ENCODE measurements at places on chromosomes 4 and X.

- DNase-seq, result peak; percentile 55
These were observed 626 bp downstream of the TBC1D1 start for GRCh38 chr4:37891260-37892159.

DNA sequence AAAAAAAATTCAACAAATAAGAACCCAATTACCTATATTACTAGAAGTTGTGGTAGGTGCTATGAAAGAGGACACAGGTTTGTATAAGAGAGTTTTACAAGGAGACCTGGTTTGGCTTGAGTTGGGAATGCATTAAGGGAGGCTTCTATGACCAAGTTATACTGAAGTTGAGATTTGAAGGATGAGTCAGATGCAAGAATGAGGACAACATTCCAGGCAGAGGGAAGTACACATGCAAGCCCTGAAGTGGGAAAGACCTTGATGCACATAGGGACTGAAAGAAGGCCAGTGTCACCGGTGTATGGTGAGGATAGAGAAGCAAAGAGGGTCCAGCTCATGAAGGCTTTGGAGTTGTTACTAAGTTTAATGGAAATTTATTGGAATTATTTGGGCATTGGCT lies 52.2 kb downstream of the ANK2 start:
- DNase-seq, result no peak

- DNase-seq, result no peak
These were observed 68.2 kb upstream of the TAPT1 start for GRCh38 chr4:16294455-16294854.

- DNase-seq, result no peak
These were observed 14.0 kb upstream of the SHROOM4 start for GRCh38 chrX:50827996-50828395.

GRCh38 chr4:26010304-26010703 lies 96.3 kb downstream of the SMIM20 start:
- no peak for DNase-seq

GRCh38 chrX:139647597-139647996 lies 60.4 kb downstream of the MCF2 start:
- no peak for DNase-seq

DNA sequence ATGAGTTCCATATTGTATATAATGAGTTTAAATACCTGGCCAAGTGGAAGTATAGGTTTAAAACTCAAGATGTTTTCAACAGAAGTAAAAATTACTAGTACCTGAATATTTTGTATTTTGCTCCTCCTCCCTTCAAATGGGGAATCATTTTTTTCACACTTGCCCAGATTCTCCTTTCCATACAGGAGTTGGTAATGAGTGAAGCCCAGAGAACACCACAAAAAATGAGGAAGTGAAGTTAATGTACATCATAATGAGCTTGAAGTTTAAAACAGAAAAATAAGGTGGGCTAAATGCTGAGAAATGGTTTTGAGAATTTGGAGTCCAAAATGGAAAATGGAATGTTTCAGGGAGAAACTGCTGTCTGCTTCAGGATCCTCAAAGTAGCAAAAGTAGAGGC lies 364.8 kb upstream of the EMCN start:
- no peak for DNase-seq

DNA sequence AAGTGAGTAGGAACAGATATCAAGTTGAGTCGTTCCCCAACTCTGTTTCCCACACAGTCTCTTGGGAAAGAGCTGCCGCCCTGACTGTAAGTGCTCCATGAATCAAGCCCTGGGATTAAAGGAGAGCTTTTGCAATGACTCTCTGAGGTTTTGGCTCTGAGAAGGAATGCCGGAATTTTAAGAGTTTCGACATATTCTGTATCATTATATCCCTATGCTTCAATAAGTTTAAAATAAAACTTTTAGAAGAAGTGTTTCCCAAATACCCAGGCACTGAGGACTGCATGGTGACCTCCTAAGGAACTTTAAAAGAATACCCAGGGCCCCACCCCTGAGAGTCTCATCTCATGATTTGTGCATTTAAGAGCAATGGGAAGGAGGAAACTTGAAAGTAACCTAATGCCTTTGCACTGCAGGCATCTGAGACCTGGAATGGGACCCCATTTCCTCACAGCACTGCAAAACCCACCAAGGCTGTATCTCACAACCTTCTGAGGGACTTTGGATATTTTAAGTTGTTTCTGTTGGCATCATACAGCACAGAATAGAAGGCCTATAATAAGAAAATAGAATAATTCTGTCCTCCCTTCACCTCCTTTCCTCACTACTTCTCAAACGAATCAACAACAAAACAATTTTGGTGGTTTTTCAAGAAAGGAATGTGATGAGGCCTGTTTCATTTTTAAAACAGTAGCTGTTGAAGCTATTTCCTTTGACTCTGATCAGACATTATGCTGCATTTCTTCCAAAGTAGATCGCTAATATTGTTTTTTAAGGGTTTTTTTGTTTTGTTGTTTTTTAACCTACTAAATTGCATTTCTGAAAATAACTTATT lies 121.2 kb downstream of the GASK1B start:
- no peak for DNase-seq

- no peak for DNase-seq
These were observed 103.9 kb downstream of the MMRN1 start for GRCh38 chr4:89998469-89999011.

GRCh38 chr4:155007660-155008176 lies 200.7 kb upstream of the NPY2R start:
- no peak for DNase-seq

DNA sequence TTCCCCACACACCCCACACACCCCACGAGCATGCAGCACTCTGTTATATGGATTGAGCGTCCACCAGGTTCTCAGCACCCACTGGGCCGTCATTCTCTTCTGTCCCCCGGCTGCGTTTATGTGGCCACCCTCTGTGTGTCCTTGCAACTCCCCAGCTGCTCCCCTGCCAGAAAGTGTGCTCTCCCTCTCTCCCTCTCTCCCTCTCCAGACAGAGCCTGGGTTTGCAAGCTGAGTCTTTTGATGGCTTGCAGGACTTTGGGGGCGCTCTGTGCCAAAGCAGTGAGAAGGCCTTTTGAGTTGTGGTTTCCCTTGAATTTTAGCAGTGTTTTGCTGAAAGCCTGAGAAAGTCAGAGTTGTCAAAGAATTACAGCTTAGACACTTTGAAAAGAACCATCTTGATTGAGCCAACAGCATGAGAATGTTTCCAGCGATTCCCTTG lies 173.5 kb downstream of the DCLK2 start:
- DNase-seq, result peak; percentile 20

- DNase-seq, result no peak
These were observed 77.0 kb downstream of the ATP8A1 start for GRCh38 chr4:42579903-42580302.

GRCh38 chr4:72283357-72283756 lies 251.6 kb downstream of the NPFFR2 start:
- no peak for DNase-seq

DNA sequence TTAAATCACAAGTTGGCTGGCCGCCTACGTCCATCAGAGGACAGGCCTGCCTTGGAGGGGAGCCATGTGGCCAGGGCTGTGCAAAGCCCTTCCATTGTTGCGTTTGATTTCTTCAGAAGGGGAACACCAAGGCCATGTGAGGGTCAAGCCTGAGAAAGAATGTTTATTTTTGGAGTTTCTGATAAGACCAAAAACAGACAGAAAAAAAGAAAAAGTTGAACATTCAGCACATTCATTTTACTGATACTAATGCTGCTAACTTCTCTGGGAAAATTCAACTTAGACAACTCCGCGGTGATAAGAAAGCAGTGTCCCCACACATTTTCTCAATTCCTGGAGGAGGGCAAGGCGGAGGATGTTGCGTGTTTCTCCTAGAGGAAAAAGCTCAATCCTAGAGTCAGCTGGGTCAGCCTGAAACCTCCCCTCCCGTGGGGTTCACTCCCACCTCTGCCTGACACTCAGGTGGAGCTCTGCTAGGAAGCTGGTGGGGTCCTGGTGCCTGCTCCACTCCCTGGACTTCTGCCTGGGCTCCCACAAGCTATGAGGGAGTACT lies 63.5 kb downstream of the ANAPC4 start:
- peak; percentile 73 for DNase-seq

DNA sequence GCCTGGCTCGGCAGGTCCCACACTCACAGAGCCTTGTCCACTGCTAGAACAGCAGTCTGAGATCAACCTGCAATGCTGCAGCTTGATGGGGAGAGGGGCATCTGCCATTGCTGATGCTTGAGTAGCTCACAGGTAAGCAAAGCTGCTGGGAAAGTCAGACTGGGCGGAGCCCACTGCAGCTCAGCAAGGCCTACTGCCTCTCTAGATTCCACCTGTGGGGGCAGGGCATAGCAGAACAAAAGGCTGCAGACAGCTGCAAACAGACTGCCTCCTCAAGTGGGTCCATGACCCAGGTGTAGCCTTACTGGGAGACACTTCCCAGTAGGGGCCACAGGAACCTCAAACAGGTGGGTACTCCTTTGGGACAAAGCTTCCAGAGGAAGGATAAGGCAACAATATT lies 110.6 kb upstream of the ADAMTS3 start:
- DNase-seq, result no peak

DNA sequence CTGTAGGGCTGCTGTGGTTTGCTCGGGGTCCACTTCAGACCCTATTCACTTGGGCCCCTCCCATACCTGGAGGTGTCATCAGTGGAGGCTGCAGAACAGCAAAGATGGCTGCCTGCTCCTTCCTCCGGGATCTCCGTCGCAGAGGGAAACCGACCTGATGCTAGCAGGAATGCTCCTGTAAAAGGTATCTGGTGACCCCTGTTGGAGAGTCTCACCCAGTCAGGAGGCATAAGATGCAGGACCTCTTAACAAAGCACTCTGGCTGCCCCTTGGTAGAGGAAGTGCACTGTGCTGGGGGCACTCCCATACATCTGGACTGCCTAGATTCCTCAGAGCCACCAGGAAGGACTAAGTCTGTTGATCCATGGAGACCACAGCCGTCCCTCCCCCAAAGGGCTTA lies 296.9 kb downstream of the GRID2 start:
- no peak for DNase-seq

GRCh38 chr4:26441771-26442170 lies 48.5 kb downstream of the CCKAR start:
- no peak for DNase-seq

DNA sequence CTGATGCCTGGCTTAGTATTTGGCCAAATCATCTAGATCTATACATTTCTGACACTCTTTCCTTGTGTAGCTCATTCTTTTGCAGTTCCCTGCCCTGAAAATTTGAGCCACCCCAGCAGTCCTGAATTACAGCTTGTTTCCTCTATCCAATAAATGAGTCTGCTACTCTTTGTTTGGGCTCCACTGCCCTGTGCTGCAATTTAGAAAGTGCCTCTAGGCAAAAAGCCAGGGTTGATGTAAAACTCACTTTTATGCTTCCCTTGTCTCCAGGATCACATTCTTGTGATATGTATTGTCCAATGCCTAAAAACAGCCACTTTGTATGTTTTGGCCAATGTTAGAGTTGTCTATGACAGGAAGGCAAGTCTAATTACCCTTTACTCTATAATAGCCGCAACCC lies 101.7 kb upstream of the MAP3K15 start:
- DNase-seq, result no peak

DNA sequence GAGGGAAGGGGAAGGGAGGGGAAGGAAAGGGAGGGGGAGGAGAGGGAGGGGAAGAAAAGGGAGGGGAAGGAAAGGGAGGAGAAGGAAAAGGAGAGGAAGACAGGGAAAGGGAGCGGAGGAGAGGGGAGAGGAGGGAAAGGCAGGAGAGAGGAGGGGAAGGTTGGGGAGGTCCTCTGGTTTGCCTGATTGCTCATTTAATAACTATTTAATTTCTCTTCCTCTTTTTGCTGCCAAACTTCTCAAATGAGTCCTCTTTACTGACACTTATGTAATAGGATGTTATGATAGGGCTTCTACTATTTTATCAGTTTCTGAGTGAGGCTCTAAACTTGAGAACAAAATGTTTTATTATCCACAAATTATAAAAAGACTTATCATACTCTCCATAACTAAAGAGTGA lies 35.4 kb upstream of the PPA2 start:
- DNase-seq, result no peak

GRCh38 chrX:151516538-151517187 lies 46.8 kb upstream of the PASD1 start:
- no peak for DNase-seq

GRCh38 chr4:1361431-1361830 lies 14.4 kb downstream of the UVSSA start:
- DNase-seq, result no peak

GRCh38 chrX:48580662-48581061 lies 6.4 kb downstream of the RBM3 start:
- no peak for DNase-seq

GRCh38 chr4:143473334-143474126 lies 40.0 kb upstream of the SMARCA5 start:
- no peak for DNase-seq

DNA sequence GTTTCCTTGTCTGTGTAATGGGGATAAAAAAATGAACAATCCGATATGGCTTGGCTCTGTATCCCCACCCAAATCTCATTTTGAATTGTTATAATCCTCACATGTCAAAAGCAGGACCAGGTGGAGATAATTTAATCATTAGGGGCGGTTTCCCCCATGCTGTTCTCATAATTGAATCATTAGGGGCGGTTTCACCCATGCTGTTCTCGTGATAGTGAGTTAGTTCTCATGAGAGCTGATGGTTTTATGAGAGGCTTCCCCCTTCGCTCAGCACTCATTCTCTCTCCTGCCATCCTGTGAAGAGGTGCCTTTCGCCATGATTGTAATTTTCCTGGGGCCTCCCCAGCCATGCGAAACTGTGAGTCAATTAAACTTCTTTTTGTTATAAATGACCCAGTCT lies 633.5 kb downstream of the RAPGEF2 start:
- no peak for DNase-seq

GRCh38 chr4:126427853-126428252 lies 1113.1 kb downstream of the FAT4 start:
- DNase-seq, result no peak

DNA sequence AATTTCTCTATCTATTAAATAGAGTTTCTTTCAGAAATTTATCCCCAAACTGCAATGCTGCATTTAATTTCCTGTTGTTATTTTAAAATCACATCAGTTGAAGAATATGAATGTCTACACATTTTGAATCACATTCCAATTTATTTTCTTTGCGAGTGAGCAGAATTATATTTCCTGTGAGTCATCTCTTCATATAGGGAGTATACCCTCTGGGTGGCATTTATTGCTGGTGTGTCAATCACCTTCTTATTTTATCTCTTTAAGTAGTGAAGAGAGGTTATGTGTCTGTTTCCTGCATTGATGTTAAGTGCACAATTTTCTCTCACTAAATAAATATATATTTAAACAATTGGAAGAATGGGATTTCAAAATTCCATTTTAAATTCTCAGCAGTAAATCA lies 511.0 kb upstream of the ATOH1 start:
- no peak for DNase-seq

All from body of pancreas (tissue), 4 donors.